GM12891 (cell line): ENCODE measurements at places on chromosomes 5 and 9.

DNA sequence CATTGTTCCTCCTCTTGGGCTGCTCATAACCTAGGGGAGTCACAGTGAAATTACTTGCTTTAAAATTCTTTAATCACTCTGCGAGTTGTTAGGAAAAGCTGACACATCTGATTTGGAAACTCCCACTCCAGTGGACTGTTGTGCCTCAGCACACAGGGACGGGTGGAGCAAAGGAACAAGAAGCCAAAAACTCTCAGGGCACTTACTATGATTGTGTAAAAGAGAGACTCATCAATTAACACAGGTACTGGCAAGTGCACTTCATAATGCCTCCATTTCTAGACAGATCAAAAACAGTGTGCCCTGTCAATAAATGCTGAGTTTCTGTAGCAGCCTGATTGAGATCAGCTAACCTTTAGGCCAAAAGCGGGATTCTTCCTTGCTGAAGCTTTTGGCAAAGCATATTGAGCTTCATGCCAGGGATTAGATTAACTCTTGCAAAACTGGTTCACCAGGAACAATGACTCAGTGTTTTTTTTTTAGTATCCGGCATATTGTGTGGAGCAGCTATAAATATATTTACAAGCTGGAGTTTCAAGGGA, 55.9 kb downstream of the TMC1 start:
- DNase-seq = no peak

GRCh38 chr5:77204967-77205366, 5.5 kb upstream of the PDE8B start:
- no peak for DNase-seq

DNA sequence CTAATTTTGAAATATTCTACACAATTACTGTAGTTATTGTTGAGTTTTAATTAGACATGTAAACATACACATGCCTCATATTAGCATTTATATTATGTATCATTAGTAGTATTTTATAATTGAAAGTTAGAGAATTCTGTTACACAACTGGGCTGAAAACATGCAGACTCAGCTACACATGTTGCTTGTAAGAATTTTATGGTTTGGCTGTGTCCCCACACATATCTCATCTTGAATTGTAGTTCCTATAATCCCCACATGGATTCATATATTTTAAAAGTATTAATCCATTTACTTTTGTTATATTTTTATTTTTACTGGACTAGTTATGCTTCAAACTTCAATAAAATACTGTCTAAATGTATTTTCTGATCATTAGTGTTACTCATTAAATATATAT, 2075.3 kb upstream of the C9orf72 start:
- no peak for DNase-seq

DNA sequence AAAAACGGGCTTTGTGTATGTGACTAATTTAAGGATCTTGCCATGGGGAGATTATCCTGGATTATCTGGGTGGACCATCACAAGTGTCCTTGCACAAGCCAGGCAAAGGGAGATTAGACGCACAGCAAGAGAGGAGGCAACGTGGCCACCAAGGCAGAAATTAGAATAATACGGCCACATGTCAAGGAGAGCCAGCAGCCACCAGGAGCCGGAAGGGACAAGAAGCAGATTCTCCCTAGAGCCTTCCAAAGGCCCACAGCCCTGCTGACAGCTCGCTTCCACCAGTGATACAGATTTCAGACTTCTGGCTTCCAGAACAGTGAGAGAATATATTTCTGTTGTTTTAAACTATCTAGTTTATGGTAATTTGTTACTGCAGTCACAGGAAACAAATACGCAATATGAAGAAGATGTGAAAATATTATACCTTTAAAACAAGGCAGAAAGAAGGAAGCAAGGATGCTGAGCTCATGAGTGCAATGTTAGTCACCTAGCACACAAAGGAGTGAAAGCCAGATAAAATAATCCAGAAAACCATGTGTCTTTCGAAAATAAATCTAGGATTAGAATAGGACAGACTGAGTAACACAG, 28.7 kb upstream of the F2RL1 start:
- no peak for DNase-seq
